ENCODE measurements at places on chromosomes 2 and 18.

GRCh38 chr18:71027531-71027930, 738.7 kb downstream of the SOCS6 start:
- DNase-seq, result no peak

- no peak for DNase-seq
Measured at GRCh38 chr2:120864981-120865380, 129.3 kb downstream of the GLI2 start.

DNA sequence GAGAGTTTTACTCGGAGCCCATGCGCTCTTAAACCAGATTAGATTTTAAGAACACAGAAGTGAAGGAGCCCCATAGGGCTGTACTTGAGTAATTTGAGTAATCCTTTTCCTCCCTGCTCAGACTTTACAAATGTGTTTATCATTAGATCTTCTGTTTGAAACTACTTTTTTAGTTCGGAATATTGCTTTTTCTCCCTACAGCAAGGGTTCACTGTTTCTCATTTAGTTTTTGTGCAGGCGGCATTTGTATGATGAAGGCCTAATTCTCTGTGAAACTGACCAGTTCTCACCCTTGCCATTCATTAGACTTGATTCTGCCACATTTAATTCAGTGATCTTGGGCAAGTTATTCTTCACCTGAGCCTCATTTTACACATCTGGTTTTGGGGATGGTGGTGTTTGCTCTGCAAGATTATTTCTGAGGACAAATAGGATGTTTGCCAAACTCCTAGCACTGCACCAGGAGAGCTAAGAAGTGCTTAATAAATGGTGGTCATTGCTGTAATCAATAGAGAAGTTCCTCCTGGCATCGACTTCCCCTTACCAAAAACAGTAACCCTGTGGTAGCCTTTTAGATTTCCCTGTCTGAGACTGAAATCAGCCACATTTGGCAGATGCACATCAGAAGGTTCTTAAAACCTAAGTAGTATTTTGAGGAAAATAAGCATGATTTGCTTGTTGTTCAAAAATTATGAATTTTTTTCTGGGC, 2.2 kb downstream of the B3GNT2 start:
- no peak for DNase-seq

- DNase-seq, result no peak
Measured at GRCh38 chr2:234705108-234705507, 208.2 kb upstream of the ARL4C start.

- no peak for DNase-seq
Measured at GRCh38 chr2:73258913-73259215, 24.8 kb downstream of the CCT7 start.

- DNase-seq, result no peak
Measured at GRCh38 chr18:49028801-49029506, 78.2 kb upstream of the SMAD7 start.

DNA sequence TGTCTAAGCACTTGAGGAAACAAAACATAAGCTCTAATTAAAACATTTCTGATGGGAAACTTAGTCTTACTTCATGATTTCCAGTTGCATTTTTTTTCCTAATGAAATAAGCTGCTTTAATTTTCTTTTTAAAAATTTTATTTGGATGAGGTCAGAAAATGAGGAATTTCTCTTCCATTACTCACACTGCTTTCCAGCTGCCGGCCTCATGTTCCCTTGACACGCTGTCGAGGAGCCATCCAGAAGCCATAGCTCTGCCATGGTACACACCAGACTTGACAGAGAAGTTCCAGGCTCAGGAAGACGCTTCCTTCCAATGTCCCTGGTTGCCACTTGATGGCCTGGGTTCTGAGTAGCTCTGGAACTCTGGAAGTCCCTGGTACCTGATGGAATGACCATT, 12.1 kb upstream of the MAPRE2 start:
- DNase-seq, result no peak

- no peak for DNase-seq
Measured at GRCh38 chr2:226796012-226796839, 3.4 kb downstream of the IRS1 start.

DNA sequence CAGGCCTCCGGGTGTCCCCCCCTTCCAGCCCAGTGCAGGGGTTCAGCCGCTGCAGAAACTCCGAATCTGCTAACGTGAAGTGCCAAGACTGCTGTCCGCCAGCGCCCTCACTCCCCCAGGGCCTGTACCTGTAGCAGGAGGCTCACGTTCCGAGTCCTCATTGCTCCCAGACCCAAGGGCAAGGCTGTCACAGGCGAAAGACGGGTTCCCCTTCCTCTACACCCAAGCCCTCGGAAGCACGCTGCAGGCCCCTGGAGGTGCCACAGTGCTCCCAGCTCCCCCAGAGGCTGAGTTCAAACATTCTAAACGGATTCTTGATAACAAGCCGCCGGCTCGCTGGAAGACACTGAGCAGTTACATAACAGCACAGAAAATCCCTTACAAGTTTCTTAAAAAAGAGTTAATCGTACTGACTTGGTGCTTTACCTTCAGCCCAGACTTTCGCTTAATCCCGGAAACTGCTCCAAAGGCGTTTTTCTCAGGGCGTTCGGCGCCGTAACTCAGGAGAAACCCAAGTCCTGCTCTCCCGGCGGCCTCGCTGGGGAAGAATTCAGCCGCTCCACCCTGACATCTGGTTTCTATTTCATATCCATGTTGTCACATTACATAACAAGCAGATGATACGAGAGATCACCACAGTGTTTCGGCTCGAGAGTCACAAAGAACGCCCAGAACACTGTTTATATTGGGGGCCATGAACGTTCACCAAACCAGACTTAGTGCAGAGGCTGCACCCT, 92.0 kb downstream of the HDAC4 start:
- no peak for DNase-seq

- no peak for DNase-seq
Measured at GRCh38 chr2:49174750-49175149, 20.4 kb upstream of the FSHR start.

- DNase-seq, result no peak
Measured at GRCh38 chr2:67522148-67522547, 125.0 kb downstream of the ETAA1 start.

DNA sequence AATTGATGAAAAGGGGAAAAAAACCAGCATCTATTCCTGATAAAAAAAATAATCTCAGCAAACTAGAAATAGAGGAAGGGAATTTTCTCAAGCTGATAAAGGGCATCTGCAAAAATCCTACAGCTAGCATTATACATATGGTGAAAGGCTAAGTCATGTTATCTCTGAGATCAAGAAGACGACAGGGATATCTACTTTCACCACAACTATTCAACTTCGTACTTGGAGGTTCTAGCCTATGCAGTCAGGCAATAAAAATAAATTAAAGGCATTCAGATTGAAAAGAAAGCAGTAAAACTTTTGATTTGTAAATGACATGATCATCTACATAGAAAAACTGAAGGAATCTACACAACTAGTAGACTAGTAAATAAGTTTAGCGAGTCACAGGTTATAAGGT, 58.2 kb downstream of the CAB39 start:
- no peak for DNase-seq

Measured in NCI-H1694 treated with DMSO at 0.1 percent for 48 hours (cell line).